Left forelimb (tissue), 1 donor: ENCODE measurements at places on chromosomes 7 and 10.

DNA sequence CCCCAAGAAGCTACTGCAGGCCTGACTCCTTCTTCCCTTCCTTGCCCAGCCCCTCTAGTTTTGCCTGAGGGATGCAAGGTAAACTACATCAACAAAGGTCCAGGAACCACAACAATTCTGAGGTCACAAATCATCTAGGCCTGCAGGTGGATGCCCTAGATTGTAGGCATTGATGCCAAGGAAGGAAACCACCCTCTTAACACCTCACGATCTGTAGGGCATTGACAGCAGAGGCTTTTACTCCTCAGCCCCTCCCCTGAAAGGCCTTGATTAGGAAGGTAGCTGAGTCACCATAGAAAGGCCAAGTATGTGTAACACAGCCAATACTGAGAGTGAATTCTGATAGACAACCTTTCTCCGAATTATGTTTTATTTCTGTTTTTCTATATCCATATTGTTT is 46.7 kb upstream of the FAM3C start:
- no peak for DNase-seq

GRCh38 chr7:88290491-88290890 is 16.2 kb downstream of the STEAP4 start:
- DNase-seq = no peak

DNA sequence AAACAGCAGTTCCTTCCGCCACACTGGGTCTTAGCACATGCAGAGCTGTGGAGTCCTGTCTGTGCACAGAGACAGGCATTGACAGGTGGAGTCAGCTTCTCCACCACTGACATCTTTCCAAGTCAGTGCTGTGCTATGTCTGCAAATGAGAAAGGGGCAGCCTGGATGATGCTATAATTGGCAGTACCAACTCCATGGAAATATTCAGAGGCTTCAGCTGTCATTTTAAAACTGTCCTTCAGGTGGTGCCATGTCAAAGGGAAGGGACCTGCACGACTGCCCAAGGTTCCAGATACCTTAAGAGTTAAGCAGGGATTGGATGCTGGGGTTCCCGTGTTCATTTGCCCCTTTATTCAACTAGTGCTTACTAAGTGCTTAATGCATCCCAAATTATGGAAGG is 258.0 kb upstream of the PRKCQ start:
- no peak for DNase-seq

DNA sequence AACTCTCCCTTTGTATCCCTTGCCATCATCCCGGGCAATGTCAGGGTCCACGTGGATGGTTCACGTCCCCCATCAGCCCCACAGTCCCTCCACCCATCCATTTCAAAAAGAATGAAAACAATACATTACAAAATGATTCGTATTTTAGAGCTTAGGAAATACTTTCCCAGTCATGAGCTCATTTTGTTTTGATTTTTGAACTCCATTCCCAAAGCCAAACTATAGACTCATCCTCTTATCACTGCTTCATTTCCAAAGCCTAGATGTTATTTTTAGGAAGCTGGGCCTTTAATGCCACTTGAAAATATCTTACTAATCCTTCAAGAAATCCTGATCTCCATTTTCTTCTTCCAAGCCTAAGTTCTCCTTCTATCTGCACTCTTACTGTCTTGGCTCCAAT is 72.1 kb downstream of the WNT2 start:
- DNase-seq = no peak

DNA sequence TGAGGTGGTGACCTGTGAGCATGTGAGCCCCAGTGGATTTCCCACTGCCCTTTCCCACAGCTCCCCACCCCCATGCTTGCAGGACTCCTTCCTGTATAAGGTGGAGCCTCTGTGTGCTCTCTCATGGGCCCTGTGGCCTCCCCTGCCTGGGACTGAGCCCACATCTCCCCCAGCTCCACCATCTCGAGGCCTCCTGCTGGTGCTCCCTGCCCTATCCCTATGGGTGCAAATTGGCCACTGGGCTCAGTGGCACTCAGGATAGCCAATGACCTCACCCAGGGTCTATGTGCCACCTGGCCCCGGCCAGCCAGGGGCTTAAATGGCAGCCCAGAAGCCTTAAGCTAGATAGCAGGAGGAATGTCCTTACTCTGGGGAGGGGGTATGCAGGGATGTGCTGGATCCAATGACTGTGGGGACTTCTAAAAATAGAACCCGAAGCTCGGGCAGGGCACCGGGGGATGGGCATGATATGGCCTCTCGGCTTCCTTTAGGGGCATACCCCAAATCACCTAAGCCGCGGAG is 2.0 kb downstream of the LDB3 start:
- DNase-seq = no peak

DNA sequence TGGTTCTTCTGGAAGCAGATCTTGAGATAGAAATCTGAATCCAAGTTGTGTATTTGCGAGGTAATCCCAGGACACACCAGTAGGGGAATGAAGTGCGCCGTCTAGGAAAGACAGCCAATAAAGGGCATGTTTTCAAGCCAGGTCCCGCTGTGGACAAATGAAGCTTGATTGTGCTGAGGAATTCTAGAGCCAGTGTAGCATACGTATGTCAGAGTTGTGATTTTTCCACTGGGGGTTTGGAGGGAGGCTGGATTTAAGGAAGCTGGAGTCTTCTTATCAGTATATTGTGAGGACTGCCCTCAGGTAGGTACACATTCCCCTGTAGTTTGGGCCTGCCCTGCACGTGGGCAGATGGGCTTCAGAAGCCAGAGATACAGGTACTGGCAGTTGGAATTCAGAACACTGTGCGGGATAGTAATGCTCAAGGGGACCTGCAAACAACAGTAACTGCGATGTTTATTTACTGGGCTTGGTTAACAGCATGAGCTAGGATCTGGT is 50.9 kb downstream of the GALNT11 start:
- DNase-seq = no peak
